ENCODE measurements at places on chromosomes 3 and 15.

GRCh38 chr3:8325306-8325705 is 176.3 kb upstream of the LMCD1 start:
- no peak for DNase-seq

DNA sequence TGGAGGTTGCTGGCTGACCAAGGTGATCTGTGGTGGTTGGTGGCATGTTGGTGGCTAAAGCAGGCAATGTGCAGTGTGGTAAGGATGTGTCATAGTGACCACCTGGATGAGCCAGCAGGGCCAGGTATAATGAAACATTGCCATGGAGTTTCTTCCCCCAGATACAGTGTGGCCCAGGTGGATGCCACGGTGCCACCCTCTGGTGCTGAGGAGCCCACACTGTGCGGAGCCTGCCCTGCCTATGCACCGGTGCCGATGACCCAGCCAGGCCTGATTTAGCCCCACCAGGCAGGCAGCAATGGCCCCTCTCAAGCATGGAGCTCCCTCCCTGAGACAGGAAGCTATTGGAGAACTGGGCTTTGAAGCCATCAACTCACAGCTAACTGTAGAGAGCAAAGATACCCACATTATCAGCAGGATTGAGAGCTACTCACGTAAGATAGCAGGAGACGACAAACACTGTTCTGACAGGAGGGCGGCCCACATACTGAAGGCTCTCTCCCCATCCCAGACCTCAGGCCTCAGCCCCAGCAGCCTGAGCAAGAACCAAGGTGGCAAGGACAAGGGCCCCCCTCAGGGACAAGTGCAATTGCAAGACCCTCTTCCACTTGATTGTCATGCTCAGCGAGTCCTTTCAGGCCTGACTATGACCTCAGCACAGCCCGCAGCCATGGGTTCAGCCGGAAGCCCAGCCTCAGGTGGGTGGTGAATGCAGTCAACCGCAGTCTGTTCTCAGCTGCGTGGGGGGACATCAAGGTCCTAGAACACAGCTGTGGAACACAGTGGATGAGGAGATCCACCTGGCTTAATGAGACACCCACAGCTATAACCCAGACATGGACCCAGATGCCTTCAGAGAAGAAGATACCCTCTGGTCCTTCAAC is 82.8 kb upstream of the CDV3 start:
- no peak for DNase-seq

GRCh38 chr15:77516076-77516475 is 95.4 kb downstream of the HMG20A start:
- DNase-seq = no peak

DNA sequence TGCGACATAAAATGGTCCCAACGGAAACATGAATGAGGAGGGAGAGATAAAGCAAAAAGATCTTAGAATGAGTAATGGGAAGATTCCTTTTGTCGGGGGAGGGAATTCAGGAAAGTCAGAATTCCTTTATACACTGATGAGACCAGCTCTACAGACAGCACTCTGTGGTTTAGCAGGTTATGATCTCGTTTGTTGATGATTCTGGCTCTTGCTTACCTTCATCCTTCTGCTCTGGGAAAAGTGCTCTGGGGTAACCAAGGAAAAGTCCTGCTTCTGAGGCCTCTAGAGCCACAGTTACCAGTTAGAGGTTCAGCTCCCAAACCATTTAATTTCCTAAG is 150.7 kb upstream of the NR2E3 start:
- no peak for DNase-seq

GRCh38 chr3:28973609-28974008 is 307.3 kb upstream of the RBMS3 start:
- no peak for DNase-seq

GRCh38 chr3:138774529-138775253 is 60.0 kb downstream of the PIK3CB start:
- peak; percentile 69 for DNase-seq

DNA sequence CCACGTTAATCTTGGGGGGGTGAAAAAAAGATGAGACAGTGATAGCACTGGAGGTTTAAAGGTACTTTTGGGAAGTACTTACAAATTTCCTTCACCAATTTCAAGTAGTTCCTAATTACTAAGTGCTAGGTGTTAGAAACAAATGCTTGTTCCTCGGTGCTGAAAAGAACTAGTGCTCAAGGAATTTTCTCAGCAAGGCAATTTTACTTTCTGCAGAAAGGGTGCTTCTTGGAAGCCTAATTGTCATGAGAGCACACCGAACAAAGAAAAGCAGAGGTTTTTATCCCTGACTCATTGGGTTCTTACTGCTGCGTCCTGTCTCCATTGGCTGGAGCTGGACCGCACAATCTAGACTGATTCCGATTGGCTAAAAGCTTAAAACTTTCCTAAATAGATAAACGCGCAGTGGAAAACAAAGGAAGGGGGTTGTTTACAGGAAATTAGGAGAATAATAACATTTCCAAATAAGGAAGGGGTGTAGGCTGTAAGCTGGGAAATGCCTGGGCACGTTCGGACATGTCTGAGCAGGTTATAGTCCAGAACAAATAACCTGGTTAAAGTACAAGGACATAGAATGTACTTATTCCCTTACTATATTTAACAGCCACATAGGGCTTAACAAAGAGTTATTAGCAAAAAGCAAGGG is 49.6 kb downstream of the CHD2 start:
- peak; percentile 28 for DNase-seq

GRCh38 chr3:65871305-65872141 is 167.2 kb downstream of the MAGI1 start:
- DNase-seq = no peak

DNA sequence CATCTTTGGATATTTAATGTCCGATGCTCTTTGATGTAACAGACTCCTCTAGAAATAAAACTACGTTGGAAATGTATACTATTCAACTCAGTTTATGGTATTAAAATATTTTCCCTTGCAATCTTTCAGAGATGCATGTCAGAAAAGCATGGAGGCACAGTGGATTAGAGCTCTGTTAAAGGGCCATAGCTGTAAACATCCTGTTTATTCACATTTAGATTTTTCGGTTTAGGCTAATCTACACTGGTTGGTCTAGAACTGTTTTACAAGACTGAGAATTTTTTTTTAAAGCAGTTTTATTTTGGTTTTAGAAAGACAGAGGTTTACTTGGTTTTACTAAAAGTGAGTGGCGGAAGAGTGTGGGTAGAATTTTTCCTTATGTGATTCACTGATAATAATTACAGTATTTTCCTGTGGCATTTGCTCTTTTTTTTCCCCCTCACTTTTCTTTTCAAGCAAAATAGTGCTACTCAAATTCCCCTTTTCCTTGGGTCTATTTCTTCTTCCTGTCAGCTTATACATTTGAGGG is 132.1 kb downstream of the IL1RAP start:
- DNase-seq = no peak

DNA sequence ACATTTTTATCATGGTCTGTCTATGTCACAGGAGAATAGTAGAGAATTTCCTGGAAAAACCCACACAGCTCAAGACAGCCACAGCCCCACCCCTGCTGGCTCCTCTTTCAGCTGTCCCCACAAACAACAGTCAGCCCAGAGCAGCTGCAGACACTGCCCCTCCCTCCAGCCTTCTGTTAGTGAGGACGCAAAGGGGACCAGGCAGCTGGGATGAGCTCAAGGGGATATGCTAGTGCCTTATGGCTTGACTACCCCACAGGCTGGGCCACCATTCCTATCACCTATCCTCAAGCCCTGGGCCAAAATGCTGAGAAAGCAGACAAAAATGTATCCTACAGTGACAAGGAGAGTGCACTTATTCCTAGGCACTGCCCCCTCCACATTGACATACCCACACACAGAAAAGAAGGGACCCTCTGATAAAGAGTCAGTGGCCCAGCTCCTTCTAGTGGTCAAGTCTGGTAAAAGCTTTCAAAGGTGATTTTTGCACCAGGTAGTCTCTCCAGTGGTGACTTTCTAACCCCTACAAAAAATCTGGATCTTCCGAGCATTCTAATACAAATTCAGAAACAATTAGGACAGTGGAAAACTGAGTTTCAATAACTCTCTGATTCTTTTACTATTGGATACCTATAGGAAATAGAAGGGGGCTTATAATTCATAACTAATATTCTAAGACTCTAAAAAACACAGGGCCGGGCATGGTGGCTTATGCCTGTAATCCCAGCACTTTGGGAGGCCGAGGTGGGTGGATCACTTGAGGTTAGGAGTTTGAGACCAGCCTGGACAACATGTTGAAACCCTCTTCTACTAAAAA is 3.0 kb upstream of the MAP1A start:
- peak; percentile 91 for DNase-seq

DNA sequence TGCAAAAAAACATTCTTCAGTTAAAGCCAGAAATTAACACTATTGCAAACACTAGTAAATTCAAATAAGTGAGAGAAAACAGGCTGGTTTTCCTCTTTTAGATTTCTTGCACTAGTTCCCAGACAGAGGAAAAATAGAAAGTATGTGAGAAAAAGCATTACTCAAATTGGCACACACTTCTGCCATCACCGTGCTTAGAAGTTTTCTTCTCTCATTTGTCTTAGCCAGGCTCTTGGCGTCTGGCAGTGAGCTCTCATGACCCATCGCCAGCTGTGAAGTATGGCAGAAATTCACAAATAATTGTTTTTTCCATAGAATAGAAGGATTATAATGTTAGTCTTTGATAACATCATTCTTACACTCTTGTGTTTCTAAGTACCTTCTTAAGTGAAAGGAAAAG is 515.9 kb downstream of the GBE1 start:
- peak; percentile 1 for DNase-seq
